ENCODE measurements at places on chromosomes 2 and 18. TPM values are rescaled to one million over a fixed set of nuclear protein-coding genes. Genes with fewer than 3 reads are reported as not detected.

SERPINB4 gene
- not detected for total RNA-seq

LIMS3 gene
- total RNA-seq = 0.23 TPM

GRHL1 gene
- 9.1 TPM for total RNA-seq

TMEM37 gene
- total RNA-seq = 3.5 TPM

TMEM169 gene
- 5.5 TPM for total RNA-seq

NAGK gene
- total RNA-seq = 53.4 TPM

SERPINB2 gene
- total RNA-seq = not detected

SERPINB11 gene
- not detected for total RNA-seq

UCN gene
- total RNA-seq = 5.3 TPM

LYG1 gene
- total RNA-seq = not detected

ALPG gene
- total RNA-seq = not detected

DNA sequence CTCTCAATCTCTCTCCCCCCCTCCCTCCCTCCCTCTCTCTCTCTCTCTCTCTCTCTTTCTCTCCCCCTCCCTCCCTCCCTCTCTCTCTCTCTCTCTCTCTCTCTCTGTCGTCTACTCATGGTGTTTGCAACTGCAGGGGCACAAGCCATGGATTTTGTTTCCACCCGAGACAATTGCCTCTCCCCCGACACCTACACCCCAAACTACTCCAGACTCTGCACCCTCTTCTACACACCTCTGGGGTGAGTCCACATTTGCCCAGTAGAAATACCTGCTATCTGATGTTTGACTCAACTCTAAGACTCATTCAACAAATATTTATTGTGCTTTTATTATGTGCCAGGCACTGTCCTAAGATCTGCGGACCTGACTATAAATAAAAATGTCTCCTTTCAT, 93.7 kb downstream of the TMEM17 start:
- DNase-seq = no peak

DNA sequence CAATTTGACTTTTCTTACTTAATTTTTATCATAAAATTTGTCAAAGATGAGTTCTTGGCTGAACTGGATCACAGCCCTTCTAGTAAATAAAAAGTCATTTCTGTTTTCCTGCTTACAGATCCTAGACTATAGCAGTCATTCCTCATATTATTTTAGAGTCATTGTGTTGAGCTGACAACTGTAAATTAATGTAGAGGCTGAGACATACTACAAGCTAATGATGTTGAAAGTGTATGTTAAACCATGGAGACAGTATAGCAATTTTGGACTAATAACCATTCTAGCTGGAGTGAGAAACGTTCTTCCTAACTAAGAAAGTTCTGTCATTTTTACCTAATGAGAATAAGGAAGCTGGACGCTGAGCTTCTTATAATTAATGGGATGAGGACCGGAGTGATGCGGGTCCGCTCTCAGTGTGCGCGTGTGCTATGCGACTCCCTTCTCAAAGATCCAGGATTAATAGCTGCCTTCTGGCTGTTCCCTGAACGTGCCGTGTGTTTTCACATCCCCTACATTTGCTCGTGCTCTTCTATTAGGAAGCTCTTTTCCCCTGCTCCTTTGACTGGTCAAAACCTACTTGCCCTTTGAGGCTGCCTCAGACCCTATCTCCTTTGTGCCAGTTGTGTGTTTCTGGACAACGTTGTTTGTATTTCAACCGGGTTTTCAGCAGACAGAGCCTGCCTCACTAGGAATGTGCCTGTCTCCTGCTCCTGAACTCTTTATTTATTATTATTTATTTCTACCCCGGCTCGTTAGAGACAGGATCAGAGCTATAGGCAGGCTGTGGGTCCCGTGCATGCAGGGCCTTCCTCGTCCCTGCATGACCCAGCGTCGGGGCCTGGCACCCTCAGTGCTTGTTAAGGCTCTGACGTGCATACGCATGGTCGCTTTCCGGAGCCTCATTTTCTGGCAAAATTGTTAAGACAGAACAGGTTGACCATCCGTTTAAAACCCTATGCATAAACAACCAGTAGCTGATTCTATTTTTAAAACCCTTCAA, 182.6 kb downstream of the DCDC2C start:
- no peak for DNase-seq

DNA sequence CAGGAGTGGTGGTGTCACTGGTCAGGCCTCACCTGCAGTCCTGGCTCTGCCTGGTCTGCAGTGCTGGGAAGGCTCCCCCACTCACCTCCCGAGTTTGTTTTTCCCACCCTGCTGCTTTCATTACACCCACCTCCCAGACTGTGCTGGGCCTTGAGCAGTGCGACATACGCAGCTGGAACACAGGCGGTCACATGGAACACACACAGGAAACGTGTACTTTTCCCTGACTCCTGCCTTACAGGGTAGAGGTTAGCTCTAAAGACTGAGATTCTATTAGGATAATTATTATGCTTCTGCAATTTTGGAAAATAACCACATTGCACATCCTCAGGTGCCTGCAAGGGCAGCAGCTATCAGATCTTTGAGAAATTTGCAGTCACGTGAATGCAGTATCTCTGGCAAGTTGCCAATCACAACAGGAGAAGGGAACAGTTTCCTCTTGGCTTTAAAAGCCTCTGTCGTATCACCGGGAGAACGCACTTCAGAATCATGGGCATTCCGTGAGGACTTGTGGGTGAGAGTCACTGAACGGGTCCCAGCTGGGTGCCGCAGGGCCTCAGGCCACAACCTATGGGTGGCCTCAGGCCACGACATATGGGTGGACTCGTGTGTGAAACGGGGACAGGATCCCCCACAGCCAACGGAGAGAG, 136.5 kb downstream of the ZNF236 start:
- no peak for DNase-seq

- DNase-seq = no peak
These were observed 81.0 kb downstream of the EDAR start for GRCh38 chr2:108907822-108908712.

- DNase-seq = no peak
These were observed 10.2 kb upstream of the GPC1 start for GRCh38 chr2:240425236-240425615.

DNA sequence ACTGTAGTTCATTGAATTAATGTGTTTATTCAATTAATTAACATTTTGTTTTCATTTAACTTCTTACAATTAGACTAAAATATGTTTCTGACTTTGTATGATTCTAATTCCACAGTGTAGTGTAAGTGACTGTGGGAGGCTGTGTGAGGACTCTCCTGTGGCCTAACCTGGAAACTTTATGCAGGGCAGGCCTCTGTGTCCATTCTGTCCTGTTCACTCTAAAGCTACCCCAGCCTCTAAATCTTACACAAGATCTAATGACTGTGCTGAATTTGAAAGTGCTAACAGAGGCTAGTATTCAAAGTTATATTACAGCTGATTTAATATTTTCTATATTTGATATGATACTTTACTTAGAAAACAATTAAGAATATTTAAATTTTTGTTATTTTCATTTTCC, 270.5 kb upstream of the CDH19 start:
- DNase-seq = no peak

GRCh38 chr2:132670496-132671150, 618 bp upstream of the LYPD1 start:
- DNase-seq = peak; percentile 85

GRCh38 chr2:71455011-71455740, 1.8 kb downstream of the DYSF start:
- DNase-seq = no peak

GRCh38 chr18:13500227-13500865, 226.0 kb downstream of the FAM210A start:
- no peak for DNase-seq

DNA sequence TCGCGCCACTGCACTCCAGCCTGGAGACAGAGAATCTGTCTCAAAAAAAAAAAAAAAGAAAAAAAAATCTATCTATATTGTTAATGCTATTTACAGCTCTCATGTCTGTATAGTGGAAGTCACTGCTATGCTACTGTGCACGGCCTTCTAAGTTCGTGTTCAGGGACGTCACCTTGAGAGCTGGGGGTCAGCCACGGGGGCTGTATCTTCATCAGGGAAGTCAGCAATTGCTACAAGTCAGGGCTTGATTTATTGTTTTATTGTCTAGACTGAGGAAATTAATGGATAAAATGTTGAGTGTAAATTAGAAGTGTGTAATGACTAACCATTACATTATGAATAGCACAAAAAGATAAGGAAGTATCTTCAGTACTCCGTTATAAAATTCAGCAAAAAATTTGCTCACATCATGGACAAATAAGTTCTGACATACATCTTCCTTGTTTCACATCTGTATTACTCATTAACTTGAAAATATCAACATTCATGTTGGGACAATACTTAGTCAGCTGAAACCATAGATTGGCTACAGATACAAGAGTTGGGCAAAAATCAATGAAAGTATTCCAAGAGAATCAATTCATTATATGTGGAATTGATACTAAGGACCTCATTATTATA, 136.6 kb upstream of the SEC11C start:
- no peak for DNase-seq

GRCh38 chr2:203706403-203706802, at the start of gene CD28:
CD28 (plus strand) TSS chr2:203706639; CDS start chr2:203706697, 58 bp downstream.
- no peak for DNase-seq

DNA sequence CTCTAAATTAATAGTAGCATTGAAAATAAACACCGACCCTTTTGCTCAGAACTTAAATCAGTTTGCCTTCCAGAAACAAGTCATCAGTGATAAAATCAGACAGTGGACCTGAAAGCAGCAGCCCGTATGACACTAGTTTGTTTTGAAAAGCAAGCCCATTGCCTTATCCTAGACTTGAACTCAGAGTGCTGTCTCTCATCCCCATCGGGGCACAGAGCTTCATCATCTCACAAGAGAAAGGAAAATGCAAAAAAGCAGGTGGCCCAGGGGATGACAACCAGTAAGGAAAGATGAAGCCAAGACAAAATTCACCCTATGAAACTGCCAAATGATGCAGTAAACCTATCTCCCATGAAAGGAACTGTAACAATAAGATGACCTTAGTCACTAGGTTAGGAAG, 71.2 kb downstream of the CERKL start:
- DNase-seq = peak; percentile 32

- DNase-seq = no peak
These were observed 73.8 kb downstream of the MAP3K20 start for GRCh38 chr2:173149491-173149890.

DNA sequence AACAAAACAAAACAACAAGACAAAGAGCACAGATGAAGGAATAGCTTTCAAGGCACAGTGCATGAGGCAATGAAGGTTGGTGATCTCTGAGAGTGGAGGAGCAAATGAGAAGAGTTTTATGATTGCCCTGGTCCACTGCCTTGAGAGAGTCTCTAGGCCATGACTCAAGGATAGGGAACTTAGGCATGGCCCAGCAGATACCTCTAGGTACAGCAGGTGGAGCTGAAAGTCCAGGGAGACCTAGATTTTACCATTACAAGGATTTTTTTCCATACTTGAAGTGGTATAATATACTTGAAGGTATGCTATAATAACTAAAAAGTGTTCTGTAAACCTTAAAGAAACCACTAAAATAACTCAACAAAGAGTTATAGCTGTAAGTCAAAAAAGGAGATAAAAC, 239.5 kb upstream of the KLHL29 start:
- no peak for DNase-seq

DNA sequence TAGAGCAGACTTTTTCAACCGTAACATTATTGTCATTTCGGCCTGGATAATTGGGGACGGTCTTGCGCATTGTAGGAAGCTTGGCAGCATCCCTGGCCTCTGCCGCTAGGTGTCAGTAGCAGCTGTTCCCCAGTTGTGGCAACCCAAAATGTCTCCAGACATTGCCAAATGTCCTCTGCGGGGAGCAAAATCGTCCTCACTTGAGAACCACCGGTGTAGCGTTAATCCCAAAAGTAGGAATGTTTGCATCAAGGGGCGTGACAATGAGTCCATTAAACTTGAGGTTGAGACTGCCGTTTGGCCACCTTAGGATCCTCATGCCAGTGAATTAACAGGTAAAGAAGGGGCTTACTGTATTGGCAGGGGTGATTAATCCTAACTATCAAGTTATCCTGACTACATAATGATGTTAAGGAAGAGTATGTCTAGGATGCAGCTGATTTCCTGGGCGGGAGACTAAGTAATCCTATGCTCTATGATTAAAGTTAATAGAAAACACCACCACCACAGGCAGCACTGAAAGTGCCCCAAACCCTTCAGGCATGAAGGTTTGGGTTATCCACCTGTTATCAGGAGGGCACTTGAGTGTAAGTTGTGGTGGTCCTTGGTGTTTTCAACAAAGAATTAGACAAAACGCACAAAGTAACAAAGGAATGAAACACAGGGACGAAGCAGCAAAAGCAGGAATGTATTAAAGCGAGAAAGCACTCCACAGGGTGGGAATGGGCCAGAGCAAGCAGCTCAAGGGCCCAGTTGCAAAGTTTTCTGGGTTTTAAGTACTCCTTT, 4.9 kb upstream of the ZC3H8 start:
- DNase-seq = peak; percentile 65

- no peak for DNase-seq
These were observed 176.4 kb upstream of the RAB6C start for GRCh38 chr2:129803032-129803431.

GRCh38 chr2:160940271-160940670, 220.0 kb upstream of the TANK start:
- no peak for DNase-seq

DNA sequence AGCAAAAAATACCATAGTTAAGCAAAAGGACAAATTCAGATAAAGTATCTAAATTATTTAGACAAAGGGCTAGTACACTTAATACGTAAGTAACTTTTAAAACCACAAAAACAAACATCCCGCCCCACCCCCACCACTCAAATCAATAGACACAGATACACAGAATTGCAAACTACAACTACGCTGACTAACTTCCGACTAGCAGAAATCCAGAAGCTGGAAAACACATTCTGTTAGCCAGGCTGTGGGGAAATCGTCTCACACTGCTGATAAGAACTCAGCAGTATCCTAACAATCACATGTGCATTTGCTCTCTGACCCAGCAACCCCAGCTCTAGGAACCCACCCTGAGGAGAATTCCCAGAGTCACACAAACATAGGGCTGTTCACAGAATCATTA, 16.6 kb downstream of the FAM168B start:
- DNase-seq = no peak
